ENCODE measurements at places on chromosomes 6 and 20.

DNA sequence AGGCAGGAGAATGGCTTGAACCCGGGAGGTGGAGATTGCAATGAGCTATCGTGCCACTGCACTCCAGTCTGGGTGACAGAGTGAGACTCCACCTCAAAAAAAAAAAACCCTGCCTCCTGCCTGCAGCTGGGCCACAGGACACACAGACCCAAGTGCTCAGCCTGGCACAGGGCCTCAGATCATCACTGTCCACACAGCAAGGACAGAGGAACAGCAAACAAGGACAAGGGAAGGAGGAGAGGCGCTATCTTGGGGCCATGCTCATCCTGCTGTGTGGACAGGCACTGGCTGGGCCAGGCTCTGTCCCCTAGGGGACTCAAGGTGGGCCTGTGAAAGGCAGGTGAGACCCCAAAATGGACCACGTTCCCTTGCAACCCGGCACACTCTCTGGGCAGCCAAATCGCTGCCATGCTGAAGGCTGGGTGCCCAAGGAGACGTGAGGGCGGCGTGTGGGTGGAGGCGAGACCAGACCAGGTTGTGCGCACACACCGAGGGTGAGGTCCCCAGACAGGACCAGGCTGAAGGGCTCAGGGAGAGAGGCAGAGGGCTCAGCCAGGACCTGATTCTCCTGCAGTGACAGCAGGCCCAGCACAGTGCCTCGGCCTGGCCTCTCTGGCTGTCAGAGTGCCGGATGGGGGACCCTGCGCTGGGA lies 9.1 kb downstream of the UCKL1 start:
- DNase-seq = no peak

DNA sequence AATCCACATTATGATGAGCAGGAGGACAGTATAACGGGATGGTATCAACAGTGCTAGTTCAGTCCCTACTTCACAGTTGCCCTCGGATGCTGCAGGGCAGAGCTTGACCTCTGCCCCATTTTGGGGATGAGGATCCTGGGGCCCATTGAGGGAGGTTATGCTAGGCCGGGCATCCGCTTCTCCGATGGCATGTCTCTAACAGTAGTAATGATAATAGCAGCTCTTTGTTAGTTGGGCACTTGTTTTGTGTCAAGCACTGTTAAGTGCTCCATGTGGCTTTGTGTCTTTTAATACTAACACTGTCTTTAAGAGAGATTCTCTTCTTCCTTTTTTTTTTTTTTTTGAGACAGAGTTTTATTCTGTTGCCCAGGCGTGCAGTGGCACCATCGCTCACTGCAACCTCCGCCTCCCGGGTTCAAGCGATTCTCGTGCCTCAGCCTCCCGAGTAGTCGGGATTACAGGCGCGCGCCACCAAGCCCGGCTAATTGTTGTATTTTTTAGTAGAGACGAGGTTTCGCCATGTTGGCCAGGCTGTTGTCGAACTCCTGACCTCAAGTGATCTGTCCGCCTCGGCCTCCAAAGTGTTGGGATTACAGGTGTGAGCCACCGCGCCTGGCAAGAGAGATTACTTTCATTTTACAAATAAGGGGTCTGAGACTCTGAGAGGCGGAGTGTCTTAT lies 1.1 kb downstream of the MAPRE1 start:
- no peak for DNase-seq

DNA sequence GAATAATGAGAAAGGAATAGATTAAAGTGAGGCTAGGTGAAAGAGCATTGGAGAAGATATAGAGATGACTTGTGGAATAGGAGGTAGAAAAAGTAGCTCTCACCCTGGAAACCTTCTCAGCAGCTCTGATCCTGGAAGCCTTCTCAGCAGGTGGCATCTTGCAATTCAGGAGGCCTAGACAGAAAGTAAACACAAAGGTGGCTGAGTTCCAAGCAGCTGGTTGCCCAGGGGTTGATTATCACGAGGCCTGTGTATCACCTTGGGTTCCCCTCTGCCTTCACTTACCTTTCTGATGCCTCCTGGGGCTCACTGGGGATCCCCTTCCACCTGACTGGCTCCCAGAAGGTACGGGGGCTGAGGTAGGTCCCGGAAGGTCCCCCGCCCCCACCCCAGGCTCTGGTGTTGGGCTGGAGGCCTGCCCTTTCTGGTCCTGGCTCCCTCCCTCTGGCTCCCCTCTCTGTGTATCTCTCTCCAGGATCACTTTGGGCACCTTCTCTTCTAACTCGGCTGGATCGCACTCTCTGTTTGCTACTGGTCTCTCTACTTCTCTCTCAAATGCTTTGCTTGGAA lies 9.7 kb downstream of the MDC1 start:
- DNase-seq = no peak

GRCh38 chr6:64439274-64439673 lies 803.7 kb downstream of the PHF3 start:
- DNase-seq = no peak

- DNase-seq = no peak
Measured at GRCh38 chr6:73743556-73743955, 47.6 kb downstream of the CD109 start.

DNA sequence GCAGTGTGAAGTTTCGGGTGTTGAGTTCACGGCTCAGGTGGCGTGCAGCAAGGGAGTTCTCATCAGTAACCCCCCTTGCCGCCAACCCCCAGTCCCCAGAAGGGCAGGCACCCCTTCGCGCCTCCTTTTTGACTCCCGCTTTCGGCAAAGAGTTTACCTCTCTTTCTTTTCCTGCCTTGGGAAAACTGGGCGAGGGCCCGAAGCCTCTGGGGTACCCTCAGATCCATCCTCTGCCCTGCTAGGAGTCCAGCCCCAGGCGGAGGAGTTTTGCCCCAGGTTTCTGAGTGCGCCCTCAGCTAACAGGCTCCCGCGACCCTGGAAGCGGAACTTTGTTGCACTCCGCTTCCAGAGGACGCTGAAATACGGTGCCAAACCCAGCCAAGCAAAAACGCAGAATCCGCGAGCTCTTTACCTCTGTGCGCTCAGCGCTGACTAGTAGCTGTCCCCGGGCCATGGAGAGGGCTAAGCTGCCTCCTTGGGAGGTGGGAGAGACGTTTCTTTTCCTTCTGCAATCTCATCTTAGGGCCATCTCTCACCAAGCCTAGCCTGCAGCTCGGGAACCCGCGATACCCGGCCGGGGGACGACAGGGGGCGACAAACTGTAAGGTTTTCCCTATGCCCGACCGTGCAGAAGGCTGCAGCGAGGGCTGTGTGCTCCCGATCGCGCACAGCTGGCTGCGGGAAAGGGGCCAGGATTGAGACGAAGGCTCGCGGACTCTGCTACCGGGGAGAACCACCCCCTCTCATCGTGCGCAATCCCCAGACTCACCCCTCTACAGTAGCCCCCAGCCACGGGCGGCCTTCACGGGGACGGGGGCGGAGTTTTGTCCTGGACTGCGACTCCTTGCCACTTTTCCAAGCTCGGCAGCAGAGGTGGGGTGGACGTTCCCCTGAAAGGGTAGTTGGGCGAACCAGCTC lies 2.7 kb upstream of the PAX1 start:
- DNase-seq = no peak

- DNase-seq = no peak
Measured at GRCh38 chr20:45189861-45190260, 15.2 kb downstream of the PI3 start.

- DNase-seq = peak; percentile 23
Measured at GRCh38 chr6:35294308-35294945, 3.2 kb upstream of the DEF6 start.

GRCh38 chr20:62004614-62005013 lies 61.1 kb downstream of the TAF4 start:
- no peak for DNase-seq

Measured in HCT116 (cell line).